ENCODE measurements at places on chromosomes 5 and 9.

- peak; percentile 42 for DNase-seq
Measured at GRCh38 chr5:176540956-176541337, 3.7 kb upstream of the RNF44 start.

- no peak for DNase-seq
Measured at GRCh38 chr5:131186561-131187256, 16.0 kb downstream of the LYRM7 start.

DNA sequence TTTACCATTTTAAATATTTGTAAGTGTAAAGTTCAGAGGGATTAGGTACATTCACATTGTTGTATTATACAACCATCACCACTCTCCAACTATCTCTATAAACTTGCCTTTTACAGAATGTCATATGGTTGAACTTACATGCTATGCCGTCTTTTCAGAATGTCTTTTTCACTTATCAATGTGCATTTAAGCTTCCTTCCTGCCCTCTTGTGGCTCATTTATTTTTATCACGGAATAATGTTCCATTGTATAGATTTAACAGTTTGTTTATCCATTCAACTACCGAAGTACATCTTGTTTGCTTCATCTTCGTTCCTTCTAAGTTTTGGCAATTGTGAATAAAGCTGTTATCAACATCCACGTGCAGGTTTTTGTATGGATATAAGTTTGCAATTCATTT is 133.3 kb upstream of the C6 start:
- DNase-seq: no peak

GRCh38 chr5:148512498-148512897 is 128.7 kb downstream of the FBXO38 start:
- DNase-seq: no peak

DNA sequence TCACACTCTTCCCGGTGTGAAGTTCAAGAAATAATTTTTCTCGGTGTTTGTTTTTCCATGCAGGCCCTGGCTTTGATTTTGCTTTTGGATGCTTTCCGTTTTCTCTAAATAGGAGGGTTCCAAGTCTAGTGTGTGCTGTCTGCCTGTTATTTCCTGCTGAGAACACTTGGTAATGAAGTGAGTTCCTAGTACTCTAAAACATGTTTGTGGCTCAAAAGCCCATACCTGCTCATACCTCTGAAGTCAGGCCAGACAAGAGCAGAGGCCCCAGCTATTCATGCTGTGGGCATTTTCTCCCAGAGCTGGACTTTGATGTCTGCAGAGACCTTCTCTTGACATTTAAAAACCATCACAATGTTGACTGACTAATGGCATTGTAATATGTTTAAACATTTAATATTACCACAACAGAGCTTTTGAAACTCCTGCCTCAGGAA is 211.2 kb downstream of the GOLPH3 start:
- no peak for DNase-seq

GRCh38 chr9:123362856-123363255 is 6.9 kb downstream of the CRB2 start:
- no peak for DNase-seq

DNA sequence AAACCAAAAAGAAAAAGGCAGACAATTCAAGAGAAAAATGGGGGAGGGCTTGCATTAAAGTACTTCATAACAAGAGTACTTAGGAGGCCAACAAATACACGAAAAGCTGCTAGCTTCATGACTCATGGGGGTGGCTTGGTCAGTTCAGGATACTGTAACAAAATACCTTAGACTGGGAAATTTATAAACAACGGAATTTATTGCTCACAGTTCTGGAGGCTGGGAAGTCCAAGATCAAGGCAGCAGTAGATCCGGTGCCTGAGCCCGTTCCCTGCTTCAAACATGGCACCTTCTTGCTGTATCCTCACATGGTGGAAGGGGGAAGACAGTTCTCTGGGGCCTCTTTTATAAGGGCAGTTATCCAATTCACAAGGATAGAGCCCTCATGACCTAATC is 111.4 kb downstream of the C9orf50 start:
- no peak for DNase-seq

GRCh38 chr9:106707291-106707690 is 155.7 kb upstream of the ZNF462 start:
- no peak for DNase-seq

DNA sequence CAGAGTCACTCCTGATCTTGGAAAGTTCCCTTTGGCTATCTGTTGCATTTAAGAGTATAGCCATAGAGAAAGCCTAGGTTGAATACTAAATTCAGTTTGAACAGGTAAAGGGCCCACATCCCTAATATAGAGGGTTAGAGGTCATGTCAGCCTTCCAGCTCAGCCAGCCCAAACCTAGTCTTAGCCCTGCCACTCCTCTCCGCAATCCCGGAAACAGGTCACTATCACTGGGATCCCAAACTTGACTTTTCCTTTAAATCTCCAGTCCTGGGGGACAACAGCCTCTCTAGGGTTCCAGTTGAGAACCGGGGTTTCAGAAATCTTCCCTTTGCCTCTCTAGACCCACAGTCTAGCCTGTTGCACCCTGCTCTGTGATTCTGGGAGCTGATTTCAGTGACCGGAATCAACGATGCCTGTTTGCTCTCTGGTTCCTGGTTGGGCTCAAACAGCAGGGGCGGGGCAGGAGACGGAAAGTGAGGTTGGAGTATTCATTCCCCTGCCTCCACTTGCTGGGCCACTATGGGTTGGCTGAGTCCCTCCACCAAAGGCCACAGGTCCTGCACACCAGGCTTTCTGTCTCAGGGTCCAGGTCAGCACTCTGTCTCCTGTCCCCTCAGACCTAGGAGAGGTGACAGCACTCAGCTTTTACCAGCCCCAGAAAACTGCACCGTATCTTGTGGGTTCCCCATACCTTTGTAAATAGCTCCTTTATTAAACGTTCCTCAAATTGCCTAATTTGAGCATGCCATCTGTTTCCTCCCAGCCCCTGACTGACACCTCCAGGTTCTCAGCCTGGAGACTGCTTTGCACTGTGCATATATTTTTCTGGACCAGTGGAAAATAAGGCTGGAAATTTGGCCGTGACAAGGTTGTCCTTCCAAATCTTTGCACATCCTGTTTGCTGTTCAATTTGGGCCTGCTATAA is 23.8 kb upstream of the CPEB4 start:
- DNase-seq: no peak

DNA sequence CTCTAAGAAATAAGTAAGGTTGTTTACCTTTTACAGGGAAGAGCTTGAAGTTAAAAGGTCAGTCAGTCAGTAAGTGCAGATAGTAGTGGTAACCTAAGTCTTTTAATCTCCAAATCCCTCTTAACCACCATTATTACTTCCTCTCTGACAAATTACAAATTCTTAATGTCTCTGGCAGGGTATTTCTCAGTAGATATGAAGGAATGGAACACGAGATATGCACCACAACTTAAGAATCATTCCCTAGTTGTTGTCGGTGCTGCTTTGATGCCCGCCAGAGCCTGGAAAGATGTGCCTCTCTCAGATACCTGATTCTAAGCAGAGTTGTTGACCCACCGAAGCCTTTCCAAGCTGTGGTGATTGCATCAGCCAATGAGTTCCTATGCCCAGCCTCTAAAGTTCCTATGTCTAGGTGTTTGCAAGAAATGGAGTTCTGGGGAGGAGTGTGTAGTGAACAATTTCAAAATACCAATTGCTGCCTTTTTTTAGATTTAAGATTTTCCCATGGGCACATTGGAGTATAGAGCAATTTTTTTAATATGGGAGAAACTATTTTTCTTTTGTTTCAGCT is 78.5 kb downstream of the CD180 start:
- no peak for DNase-seq

GRCh38 chr9:95081998-95082397 is 235.5 kb downstream of the FANCC start:
- no peak for DNase-seq

GRCh38 chr9:7241694-7242093 is 483.9 kb downstream of the KDM4C start:
- DNase-seq: no peak

DNA sequence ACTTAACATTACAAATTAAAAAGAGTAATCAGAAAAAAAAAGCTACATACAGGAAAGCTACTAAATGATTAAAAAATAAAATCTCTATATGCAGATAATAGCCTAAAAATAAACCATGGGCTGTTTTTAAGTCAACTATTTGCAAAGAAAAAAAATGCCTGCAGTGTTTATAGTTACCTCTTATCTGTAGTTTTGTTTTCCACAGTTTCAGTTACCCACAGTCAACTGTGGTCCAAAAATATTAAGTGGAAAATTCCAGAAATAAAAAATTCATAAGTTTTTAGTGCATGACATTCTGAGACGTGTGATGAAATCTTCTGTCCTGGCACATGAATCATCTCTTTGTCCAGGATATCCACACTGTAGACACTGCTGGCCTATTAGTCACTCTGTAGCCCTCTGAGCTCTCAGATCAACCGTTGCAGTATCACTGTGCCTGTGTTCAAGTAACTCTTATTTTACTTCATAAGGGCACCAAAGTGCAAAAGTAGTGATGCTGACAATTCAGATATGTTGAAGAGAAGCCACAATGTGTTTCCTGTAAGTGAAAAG is 59.2 kb downstream of the PRELID2 start:
- DNase-seq: no peak

- DNase-seq: no peak
Measured at GRCh38 chr5:87127426-87127825, 140.3 kb upstream of the RASA1 start.

GRCh38 chr9:102669220-102669619 is 325.9 kb upstream of the CYLC2 start:
- DNase-seq: no peak

DNA sequence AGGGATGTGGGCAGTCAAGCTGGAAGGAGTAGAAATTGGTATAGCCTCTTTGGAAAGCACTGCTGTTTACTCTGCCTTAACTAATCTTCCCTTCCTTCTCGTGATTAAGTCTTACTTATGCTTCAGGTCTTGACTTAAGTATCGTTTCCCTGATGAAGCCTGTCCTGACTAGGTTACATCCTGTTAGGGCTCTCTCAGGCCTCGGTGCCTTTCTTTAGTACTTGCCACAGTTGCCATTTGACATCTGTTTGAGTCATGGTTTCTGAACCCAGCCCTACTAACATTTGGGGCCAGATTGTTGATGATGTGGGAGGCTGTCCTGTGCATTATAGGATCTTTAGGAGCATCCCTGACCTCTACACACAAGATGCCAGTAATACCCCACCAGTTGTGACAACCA is 94.4 kb downstream of the GAPVD1 start:
- DNase-seq: no peak

- no peak for DNase-seq
Measured at GRCh38 chr5:72744136-72744535, 72.3 kb upstream of the TNPO1 start.

- DNase-seq: no peak
Measured at GRCh38 chr9:121483049-121483448, 16.6 kb downstream of the GGTA1 start.

DNA sequence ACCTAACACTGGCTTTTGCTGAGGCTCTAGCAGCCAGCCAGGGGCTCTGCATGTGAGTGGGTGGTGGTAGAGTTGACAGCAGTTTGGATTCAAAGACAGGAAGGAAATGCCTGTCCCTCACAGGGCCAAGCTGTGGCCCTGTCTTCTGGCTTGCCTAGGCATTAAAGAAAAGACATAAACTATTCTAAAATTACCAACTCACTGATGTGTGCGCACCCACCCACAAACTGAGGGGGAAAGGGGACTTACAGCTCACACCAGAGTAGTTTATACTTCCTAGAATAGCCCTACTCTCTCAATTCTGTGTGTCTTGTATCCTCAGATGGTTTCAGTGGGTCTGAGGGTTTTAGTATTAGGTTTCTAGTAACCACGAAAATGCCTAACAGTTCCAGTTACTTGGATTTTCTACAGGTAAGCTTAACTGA is 18.3 kb upstream of the IL13 start:
- DNase-seq: no peak

DNA sequence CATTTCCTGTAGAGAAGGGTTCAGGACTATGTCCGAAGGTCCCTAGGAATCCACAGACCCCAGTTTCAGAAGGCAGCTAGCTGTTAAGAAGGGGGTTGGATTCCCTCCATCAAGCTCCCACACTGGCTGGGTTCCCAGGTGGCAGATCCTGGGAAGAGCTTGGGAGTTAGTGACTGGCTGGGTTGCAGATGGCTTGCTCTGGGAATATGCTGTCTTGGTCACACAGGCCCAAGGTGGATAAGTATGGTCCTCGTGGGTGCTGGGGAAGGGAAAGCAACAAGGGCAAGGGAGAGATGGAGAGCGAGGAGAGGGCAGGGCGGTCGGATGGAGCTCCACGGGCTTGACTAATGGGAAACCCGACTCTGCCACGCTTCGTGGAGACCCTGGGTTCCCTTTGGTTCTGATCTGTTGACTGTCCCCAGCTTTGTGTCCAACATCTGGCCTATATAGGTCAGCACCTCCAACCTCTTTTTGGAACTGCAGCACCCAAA is 17.4 kb downstream of the SH3PXD2B start:
- DNase-seq: no peak

DNA sequence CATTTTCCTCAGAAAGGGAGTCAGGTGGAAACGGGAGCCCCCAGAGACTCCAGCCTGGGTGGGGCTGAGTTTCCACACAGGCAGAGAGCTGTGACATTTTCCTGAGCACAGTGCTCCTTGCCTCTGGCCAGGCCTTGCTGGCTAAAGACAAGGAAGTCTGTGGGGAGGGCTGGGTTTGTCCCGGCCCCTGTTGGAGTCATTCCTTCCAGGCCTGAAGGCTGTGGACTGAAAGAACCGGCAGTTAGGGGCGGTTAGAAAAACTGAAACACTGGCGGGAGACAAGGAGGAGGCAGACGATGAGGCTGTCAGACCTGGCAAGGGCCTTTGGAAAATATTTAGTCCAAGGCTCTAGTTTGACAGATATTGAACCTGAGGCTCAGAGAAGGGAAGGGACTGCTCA is 29.9 kb downstream of the COL15A1 start:
- DNase-seq: no peak

- no peak for DNase-seq
Measured at GRCh38 chr5:19140276-19140675, 847.7 kb downstream of the CDH18 start.
